ENCODE measurements at places on chromosomes 7 and 10.
A peak's percentile ranks its signal among the peaks of the same experiment; 100 is the strongest.

- peak; percentile 82 for DNase-seq
Observed at GRCh38 chr10:13717936-13718772, 131.4 kb downstream of the PRPF18 start.

DNA sequence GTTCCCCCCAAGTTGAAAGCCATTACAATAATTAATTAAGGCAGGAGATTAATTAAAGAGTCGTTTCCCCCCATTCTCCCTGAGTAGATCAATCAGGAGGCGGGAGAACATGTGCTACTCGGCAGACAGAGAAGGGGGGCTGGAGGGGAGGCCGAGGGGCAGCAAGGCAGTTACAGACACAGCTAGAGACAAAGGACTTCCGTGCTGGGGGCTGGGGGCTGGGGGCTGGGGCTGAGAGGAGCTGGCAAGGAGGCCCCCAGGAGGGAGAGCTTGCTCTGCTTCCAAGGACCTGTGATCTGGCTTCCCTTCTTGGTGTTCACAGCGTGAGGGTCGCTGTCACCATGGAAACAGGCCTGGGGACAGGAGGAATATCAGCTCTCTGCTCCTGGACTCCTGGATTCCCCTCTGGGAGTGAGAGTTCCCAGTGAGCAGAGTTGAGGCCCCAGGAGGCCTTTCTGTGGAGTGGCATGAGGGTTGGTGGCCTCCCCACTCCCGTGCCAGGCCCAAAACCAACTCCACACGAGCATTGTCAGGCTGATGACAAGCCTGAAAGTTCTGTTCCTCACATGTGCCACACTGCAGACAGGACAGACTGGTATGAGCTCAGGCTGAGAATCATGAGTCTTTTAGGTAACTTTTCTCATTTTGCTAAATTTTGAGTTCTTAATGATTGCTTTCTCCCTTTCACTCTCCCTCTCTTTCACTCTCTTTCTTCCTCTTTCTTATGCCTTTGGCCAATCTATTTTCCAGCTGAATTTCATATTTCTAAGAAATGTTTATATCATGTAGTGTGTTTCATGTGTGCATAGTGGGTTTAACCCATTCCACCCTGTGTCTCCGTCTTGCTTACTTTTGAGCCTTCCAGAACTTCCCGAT is 16.4 kb downstream of the FAM241B start:
- DNase-seq, result no peak

DNA sequence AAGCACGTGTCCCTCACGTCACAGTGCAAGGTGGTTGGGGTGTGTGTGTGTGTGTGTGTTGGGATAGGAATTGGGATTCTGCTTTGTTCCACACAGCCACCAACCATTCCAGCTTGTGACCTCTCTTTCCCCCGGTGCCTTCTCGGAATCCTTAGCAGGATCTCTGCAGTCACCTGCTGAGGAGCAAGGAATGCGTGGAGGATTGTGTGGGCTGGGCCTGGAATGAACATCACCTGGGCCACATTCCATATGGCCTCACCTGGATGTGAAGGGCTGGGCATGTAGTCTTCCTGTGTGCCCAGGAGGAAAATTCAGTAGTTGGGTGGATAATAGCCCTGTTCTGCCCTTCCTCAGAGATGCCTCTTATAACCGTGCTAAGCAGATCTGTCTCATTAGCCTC is 113.8 kb downstream of the CHN2 start:
- no peak for DNase-seq

DNA sequence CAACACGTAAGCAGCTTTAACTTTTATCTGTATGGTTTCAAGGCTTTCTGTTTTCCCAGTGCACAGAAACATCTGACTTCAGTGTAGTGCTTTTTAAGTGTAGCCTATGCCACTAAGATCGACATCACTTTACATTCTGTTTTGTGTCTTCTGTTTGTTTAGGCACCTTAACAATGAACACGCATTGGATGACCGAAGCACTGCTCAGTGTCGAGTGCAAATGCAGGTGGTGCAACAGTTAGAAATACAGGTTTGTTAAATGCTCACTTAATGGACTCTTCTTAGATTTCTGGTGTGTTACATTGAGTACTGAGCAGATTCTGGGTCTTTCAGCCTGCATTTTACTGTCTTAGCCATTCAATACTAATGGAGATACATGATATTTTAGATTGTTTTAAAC is 237.4 kb downstream of the FOXP2 start:
- DNase-seq, result no peak

GRCh38 chr10:77974396-77975074 is 48.0 kb upstream of the DLG5 start:
- peak; percentile 85 for DNase-seq
